ENCODE measurements at places on chromosomes 5 and 9.

- DNase-seq, result no peak
These were observed 83.0 kb downstream of the DAB2IP start for GRCh38 chr9:121734465-121734864.

DNA sequence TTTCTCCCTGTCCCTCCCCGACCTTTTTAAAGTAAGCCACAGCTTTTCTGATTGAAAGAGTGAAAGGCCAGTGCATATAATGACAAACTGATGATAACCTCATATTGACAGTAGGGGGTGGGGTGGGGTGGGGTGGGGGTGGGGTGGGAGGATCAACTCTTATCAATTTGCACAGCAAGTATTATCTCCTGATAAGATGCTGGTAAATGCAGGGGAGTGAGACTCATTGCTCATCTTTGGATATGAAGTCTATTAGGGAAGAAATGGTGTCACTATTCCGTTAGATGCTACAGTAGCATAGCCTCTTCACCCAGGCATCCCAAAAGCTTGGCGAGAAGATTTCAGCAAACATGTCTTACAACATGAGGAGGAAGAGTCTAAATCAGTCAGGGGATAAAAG lies 38.9 kb upstream of the HMGCS1 start:
- DNase-seq, result no peak

GRCh38 chr9:114172981-114173833 lies 17.9 kb downstream of the COL27A1 start:
- no peak for DNase-seq

GRCh38 chr5:50653946-50654345 lies 12.5 kb upstream of the PARP8 start:
- no peak for DNase-seq

- DNase-seq, result no peak
These were observed 37.5 kb upstream of the CDKN2AIPNL start for GRCh38 chr5:134449167-134449566.

- DNase-seq, result no peak
These were observed 1983.0 kb upstream of the C9orf72 start for GRCh38 chr9:29556317-29556716.

DNA sequence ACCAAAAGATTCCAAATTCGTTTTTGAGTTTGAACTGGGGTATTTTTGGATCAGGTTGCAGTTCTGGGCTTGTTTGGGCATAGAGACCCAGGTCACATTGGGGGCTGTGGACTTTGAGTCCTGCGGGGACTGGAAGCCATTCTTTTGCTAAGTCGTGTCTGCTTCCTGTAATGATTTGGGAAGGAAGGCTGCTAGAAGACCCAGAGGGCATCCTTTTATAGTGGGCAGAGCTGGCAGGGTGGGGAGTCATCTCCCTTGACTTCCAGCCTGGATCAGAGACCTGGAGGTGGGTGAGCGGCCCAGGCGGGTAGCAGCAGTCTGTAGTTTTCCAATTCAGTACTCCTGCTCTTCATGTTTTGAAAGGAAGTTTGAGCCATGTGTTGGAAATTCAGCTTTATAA lies 11.3 kb downstream of the ZNF618 start:
- no peak for DNase-seq

DNA sequence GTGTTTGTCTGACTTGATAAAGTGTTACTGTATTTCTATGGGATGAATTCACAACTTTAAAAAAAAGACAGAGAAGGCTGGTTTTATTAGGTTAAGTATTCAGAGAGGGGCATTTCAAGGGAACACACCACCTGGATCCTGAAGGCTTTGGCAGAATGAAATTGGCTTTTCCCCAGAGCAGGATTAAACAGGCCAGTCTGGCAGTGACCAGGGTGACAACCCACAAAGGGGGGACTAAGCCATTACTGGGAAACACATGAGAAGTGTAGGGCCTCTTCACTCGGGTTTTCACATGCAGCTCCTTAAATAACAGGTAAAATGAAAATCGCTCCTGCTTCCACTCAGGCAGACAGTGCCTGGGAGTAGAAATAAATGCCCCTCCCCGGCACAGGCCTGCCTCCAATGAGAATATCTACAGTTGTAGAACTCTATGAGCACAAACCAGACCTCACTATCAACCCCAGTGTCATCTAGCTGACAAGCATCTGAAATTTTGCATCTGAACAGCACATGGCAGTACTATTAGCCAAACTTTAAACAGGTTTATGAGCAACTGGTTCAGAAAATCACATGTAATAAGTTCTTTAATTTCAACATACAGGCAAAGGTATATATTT lies 85.8 kb downstream of the LHFPL2 start:
- DNase-seq, result peak; percentile 8
